ENCODE measurements at places on chromosomes 16 and 17. TPM values are rescaled to one million over a fixed set of nuclear protein-coding genes. Genes with fewer than 3 reads are reported as not detected.

DNA sequence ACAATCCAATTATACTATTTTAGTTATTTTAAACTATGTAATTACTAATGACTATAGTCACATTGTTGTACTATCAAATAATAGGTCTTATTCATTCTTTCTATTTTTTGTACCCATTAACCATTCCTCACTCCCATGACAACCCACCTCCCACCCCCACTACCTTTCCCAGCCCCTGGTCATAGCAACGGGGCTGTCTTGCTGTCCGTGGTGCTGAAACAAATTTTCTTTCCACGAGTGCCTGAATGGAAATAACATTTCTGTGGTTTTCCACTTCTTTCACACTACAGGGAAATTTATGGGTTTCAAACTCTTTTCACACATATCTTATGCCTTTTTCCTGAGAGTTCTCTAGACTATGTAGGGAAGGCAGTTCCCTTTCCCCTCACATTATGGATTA lies 326.6 kb downstream of the PHKB start:
- DNase-seq = no peak

DNA sequence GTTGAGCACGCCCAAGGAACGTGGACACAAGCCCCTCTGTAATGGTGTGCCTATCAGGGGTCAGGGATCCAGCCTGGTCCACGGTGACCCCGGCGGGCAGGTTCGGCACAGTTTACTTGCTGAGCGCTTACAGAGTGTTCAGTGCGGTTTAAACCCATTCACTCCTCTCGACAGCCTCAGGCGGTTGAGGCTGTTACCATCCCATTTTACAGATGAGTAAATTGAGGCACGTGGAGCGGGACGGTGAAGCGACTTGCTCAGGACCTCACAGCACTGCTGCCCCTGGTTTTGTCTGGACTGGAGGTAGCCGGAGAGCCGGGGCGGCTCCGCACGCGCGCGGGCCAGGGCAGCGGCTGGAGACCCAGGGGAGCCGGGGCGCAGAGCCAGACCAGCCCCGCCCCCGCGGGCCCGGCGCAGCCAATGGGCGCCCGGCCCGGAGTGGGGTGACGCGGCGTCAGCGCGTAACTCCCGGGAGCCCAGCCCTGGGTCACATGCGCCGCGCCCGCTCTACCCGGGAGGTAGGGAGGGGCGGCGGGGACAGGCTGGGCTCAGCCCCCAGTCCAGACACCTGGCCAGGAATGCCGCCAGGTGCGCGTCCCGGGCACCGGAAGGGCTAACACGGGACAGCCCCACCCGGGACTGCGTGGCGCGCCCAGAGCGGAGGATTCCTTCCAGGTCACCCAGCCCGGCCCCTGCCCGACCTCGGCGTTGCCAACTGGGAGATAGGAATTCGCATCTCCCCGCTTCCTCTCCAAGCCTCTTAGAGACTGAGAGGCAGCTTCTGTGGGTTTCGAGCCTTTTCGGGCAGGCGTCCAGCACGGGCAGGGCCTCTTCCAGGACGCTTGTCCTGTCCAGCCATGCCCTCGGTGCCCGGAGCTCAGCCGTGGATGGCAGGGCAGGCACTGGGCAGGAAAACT lies 3.3 kb upstream of the SREBF1 start:
- peak; percentile 96 for DNase-seq

GRCh38 chr17:47851764-47852112 lies 775 bp upstream of the SP6 start:
- DNase-seq = no peak

GRCh38 chr17:8359769-8360168 lies 16.7 kb downstream of the KRABD2 start:
- DNase-seq = no peak

DNA sequence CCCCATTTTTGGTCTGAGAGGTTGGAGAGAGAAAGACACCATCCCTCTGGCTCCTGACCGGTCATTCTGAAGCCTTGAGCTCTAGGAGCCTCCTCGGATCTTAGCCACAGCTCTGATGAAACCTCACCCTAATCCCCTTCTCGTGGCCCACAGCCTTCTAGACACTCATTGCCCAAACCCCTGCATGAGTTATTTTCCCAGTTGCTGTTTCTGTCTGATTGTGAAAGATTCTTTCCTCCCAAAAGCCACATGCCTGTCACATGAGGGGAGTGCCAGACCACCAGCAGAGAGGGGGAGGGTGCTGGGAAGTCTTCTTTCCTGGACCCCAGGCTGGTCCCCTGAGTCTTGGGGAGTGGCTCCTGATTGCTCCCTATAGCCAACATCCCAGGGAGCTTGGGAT lies 17.6 kb upstream of the ABR start:
- peak; percentile 48 for DNase-seq

Gene CHST5
- total RNA-seq = 105 TPM

Data from mucosa of descending colon (tissue), 3 donors.